CD14-positive monocyte (primary cell): ENCODE measurements at places on chromosomes 2 and 18. TPM values are rescaled to one million over a fixed set of nuclear protein-coding genes. Genes with fewer than 3 reads are reported as not detected.

TMEM178A gene
- not detected for polyA plus RNA-seq

IL36B gene
- polyA plus RNA-seq = not detected

RMC1 gene
- polyA plus RNA-seq = 34.3 and 70.8 TPM in 2 replicates

PAIP2B gene
- 0.17 TPM for polyA plus RNA-seq

ACMSD gene
- not detected for polyA plus RNA-seq

- H3K27ac ChIP-seq = no peak overlapping the region
- H3K4me3 ChIP-seq = no peak overlapping the region
Measured at GRCh38 chr18:54877076-54877475, 48.8 kb downstream of the RAB27B start.

GRCh38 chr2:86302320-86302719, 35.1 kb downstream of the REEP1 start:
- no peak overlapping the region for H3K27ac ChIP-seq
- H3K4me3 ChIP-seq = no peak overlapping the region
- H3K4me1 ChIP-seq = no peaks in the 10 kb centered on the region

GRCh38 chr18:79567481-79568147, 112.0 kb upstream of the CTDP1 start:
- no peak overlapping the region for H3K4me3 ChIP-seq
- no peaks in the 10 kb centered on the region for H3K27me3 ChIP-seq
- H3K27ac ChIP-seq = no peak overlapping the region
- no peak for DNase-seq

GRCh38 chr18:43596105-43596712, 318.9 kb upstream of the SYT4 start:
- H3K27me3 ChIP-seq = no peaks in the 10 kb centered on the region
- no peak overlapping the region for H3K4me3 ChIP-seq
- no peak overlapping the region for H3K27ac ChIP-seq
- no peak for DNase-seq

DNA sequence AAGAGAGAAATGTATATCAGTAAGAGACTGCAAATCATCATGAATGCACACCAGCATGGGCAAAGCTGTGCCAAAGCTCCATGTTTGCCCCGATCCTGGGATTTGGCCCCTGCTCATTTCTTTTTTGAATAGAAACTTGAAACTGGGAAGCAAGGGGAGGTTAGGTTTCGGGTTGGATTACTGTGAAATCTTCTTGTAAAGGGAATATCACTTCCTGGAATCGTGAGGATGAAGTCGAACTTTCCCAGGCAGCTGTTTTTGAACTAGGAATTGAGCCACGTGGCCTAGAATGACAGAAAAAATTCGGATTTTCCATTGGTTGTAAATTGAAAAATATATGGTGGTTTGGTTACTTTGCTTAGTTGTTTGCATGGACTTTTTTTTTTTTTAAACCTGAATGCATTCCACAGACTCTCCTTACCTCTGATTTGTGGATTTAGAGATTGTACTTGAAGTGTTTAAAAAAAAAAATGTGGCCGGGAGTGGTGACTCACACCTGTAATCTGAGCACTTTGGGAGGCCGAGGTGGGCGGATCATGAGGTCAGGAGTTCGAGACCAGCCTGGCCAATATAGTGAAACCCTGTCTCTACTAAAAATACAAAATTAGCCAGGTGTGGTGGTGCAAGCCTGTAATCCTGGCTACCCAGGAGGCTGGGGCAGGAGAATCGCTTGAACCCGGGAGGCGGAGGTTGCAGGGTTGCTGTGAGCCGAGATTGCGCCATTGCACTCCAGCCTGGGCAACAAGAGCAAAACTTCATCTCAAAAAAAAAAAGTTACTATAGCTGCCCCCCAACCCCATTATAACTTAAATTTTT, 32.1 kb downstream of the GRHL1 start:
- no peak for DNase-seq
- no peak overlapping the region for H3K27ac ChIP-seq
- peaks cover 3% of the 10 kb centered on the region for H3K4me1 ChIP-seq
- H3K27me3 ChIP-seq = no peaks in the 10 kb centered on the region
